Stimulated activated CD8-positive, alpha-beta memory T cell treated with anti-CD3 and anti-CD28 coated beads, Interleukin-7, amount 100 ng/mL, for 4 hours (primary cell): ENCODE measurements at places on chromosomes 6 and 20.

DNA sequence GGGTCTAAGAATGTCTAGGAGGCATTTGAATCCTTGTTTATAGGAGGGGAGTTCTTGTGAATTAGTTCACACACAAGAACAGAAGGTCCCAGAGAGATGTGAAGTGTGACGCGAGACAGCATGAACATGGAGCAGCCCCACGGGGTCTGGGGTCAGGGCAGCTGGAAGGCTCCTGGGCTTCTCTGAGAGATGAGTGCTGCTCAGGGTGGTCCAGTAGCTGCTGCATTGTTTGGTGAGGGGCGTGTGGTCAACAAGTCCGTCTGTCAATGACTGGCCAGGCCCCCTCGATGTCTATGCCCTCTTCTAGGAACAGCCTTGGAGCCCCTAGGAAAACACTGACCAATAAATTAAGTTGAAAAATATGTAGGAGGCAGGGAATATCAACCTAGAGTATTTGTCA lies 40.2 kb upstream of the GABRR1 start:
- DNase-seq: no peak

DNA sequence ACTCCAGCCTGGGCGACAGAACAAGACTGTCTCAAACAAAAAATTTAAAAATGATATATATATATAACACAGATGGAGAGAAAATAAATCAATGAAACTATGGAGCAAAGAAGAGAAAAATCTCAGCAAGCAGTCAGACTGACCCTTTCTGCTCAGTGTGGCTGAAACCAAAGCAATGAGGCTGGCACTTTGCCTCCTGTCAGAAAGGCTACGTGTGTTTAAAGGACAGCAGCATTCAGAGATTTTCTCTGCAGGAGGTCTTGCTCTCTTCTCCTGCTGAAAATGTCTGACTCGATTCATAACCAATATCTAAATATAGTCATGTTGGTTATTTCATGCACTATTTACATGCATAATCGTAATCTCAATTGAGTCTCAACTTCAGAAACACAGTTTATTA lies 527.0 kb upstream of the JARID2 start:
- DNase-seq: no peak

- DNase-seq: no peak
Observed at GRCh38 chr20:62578294-62578897, 63.9 kb upstream of the SLCO4A1 start.

- DNase-seq: no peak
Observed at GRCh38 chr6:86537292-86537861, 400.0 kb upstream of the HTR1E start.

DNA sequence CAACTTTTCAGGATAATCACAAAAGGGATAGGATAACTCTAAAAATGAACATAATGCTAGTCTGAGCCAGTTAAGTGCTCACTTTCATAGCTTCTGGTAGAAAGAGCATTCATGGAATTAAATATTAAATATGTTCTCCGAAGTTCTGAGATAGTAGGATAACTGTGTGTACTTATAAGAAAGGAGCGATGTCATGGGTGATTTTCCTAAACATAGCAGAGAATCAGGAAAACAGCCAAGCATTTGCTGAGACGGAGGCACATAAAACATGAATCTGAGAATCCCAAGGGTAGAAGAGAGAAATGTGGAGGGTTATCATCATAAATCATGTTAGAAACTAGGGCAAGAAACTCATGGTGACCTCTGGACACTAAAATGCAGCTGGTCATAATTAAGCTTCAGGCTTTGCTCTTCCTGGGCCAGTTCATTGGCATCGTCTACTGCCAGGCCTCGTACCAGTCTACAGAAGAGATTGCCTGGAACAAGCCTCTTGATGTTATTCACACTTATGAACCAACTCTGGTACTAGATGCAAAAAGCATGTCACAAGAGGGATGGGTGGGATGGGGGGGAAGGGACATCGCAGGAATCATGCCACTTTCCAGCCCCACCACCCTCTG lies 436.6 kb downstream of the PRKN start:
- DNase-seq: no peak

DNA sequence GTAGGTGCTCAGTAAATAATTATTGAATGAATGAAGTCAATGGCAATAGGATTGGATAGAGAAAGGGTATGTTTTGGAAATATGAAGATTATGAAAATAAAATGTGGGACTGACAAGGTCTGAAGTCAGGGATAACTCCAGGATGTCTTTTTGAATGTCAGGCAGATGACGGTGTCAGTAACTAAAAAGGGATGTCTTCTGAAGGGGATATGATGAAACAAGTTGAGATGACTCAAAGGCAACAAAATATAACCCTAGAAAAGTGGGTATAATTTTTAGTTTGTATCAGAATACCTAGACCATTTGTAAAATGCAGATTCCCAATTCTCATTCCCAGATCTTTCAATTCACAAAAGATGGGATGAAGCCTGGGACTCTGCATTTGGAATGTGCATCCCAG lies 257.3 kb upstream of the SGK1 start:
- DNase-seq: no peak

DNA sequence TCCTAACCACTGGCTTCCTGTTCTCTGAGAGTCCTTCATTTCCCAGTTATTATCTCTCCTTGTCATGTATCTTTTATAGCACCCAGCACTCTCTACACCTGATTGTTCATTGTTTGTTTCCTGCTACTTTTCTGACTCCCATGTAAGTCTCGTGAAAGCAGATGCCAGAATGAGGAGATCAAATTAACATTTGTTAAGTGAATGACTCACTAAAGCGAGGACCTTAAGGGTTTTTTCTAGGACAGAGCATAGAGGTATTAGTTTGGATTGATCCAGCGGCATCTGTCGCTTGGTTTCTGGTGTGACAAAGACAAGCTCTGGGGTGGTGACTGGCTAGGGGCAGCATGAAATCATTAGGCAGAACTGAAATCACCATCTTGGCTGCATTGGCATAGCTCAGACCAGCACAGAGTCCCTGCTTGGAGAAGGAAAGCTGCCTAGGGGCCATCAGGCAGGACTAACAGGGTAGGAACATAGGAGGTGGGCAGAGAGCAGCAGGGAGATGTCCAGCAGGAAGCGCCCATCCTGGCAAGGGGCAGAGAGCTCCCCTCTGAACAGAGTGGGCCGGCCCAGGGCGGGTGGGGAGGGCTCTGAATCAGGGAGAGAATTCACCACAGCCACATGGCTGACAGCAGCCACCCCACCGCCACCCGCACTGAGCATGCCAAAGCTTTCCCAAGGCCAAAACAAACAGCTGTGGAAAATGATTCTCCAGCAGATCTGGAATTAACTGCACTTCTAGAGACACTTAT lies 97.1 kb upstream of the CEP85L start:
- no peak for DNase-seq

DNA sequence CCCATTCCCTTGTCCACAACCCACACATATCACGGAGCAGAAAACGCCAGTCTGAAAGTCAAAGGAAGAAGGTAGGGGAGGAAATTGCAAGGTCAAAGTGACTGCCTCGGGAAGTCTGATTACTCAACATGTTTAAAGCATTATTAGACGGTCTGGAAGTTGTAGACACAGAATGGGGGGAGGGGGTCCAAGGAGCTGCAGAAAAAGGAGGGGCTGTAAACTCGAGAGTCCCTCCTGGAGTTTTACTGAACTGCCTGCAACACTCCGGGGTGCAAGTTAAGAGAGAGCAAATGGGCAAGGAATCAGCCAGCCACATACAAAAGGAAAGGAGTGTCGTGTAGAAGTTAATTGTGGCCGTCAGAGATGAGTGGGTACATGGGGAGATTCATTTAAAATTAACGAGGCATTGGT lies 417.7 kb upstream of the JARID2 start:
- DNase-seq: no peak

GRCh38 chr6:104603108-104603745 lies 256.5 kb downstream of the HACE1 start:
- no peak for DNase-seq

DNA sequence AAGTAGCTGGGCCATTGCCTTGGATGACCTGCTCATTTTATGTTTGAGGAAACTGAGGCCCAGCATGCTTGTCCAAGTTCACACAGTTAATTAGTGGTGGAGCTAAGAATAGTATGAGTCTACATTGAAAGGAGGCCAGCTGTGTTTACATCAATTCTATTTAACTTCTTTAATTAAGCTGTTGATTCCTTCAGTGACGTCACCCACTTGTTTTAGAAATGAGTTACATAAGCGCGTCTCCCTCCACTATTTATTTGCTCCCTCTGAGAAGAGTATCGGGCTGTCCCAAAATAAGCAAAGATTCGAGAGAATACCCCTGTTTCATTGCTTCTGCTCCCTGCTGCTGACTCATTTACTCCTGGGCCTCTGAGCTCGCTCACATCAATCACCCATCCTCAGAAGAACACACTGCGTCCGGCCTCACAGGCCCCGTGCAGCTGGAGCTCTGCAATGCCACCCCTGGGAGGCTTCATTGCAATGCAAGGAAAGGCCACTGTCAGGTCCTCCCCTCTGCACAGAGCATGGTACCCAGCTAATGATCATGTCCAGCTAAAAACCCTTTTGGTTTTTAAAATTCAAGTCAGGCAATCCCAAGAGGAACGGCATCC lies 74.8 kb upstream of the BMP2 start:
- DNase-seq: no peak

- DNase-seq: no peak
Observed at GRCh38 chr6:157773248-157773773, 49.7 kb upstream of the SNX9 start.

DNA sequence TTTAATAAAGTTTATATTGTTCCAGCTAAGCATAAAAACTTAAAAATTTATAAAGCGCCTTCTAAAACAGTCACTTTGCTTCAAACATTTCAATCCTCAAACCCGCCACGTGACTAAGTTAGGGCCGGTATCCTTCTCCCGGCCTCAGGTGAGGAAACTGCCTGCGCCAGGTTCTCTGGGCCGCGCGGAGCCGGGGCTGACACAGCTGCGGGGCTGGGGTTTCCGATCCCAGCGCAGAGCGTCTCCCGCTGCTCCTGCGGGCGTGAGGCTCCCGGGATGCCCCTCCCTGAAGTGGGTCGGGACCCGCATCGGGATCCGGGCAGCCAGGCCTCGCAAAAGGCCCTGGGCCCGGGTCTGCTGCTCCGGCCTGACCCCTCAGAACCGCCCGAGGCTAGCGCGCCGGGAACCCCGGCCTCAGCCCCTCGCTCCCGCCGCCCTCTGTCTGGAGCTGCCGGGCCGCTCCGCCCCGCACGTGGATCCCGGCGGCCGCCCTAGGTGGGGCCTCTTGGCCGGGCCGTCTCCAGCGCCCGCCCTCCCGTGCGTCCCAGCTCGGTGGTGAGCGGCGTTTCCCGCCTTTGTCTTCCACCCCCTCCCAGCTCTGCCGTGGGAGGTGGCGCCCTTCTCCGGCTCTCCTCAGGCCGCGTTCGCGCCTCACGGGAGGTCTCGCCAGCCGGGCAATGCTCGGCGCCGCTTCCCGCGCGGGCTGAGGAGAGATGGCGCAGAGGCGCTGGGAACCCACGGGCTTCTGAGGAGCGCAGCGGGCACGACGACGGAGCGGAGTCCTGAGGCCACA lies 267.9 kb downstream of the DLL1 start:
- no peak for DNase-seq

DNA sequence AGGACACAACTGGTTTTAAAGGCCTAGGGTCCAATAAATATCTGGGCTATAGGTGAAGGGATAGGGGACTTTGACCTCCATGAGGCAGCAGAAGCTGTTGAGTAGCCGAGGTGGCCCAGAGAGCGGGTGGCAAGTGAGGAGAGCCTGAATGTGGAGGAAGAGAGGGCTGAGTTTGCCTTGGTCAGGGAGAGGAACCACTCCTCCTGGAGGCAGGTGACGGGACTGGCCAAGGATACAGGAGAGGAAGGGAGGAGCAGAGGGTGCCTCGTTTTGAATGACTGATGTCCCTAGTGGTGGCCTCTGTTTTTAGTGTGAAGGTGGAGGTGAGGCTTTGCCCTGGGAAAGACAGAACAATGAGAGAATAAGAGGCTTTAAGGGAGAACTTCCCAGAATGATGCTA lies 19.1 kb upstream of the AAR2 start:
- DNase-seq: no peak

DNA sequence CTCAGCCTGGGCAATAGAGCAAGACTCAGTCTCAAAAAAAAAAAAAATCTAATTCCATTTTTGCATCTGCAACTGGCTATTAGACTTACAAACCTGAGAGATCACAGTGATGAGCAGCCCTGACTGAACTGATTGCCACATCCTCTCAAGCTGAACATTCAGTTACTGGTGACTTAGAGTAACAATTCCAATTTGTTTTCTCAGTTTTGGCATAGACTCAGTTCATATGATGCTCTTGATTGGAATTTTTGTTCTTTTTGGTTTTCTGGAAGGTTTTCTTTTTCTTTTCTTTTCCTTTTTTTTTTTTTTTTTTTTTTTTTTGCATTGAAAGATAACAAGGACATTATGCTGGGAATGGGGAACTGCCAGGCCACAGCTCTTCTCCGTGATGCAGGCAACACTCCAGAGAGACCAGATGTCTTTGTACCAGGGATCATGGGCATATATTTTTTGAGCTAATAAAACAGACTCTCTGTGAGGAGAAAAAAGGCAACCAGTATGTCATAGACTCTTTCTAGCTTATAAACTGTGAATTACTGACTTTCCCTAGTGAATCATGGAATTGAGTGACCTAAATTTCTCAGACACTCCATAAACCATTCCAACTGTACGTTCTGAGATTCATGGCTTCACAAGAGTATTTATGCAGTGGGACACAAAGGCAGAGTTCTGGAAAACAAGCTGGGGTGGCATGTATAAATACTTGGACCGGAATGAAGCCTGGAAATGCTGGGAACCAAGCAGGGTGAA lies 86.0 kb upstream of the SLC2A12 start:
- no peak for DNase-seq

- no peak for DNase-seq
Observed at GRCh38 chr20:18225632-18226031, 62.7 kb upstream of the ZNF133 start.

DNA sequence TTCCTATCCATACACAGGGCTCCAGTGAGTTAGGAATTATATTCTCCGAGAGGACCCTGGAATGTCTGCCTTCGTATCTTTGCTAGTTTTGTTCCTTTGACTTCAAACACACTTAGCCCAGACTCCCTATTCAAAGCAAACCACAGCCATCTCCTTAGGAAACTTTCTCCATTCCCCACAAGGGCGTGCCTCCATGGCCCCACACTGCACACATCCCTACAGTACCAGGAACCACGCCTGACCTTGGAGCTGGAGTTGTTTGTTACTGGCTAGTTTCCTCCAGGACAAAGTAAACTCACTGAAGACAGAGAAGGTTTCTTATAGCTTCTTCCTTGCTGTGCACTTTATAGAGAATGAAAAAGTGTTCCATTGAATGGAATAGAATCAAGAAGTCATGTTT lies 412.8 kb upstream of the AGPAT4 start:
- DNase-seq: no peak

DNA sequence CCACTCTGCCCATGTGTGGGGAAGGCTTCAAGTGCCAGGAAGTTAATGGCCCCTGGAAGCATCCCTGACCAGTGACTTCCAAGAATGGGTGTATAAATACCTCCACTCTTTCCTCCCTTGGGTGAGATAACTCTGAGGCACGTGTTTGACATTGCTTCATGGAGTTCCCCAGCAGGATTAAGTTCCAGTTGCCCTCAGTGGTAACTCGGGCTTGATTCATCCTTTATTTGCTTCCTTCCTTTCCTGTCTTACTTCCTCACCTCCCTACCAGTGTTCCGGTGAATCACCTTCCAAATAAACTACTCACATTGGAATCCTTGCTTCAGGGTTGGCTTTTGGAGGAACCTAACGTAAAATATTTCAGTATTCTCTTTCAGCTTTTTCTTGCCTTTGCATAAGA lies 84.6 kb upstream of the JAG1 start:
- no peak for DNase-seq

- DNase-seq: no peak
Observed at GRCh38 chr6:107784669-107785068, 39.4 kb downstream of the SCML4 start.

- DNase-seq: no peak
Observed at GRCh38 chr6:116159782-116160524, 34.0 kb upstream of the COL10A1 start.

GRCh38 chr20:4151991-4152695 lies 136.8 kb upstream of the RNF24 start:
- no peak for DNase-seq
